ENCODE measurements at places on chromosomes 1 and 21. TPM values are rescaled to one million over a fixed set of nuclear protein-coding genes. Genes with fewer than 3 reads are reported as not detected.

CFHR5 gene
- total RNA-seq, result not detected

GRCh38 chr1:151720974-151721787, at the start of gene RIIAD1:
TSS of gene RIIAD1 (plus strand) at chr1:151721522. CDS start at chr1:151721537, 15 bp downstream.
- DNase-seq, result no peak

- DNase-seq, result peak; percentile 36
These were observed 3.9 kb downstream of the SH2D5 start for GRCh38 chr1:20728371-20729154.

GRCh38 chr1:151720554-151720953, 768 bp upstream of the RIIAD1 start:
- DNase-seq, result no peak

LGR6 gene
- total RNA-seq, result 0.53 TPM

SPATA21 gene
- 0.49 TPM for total RNA-seq

DNA sequence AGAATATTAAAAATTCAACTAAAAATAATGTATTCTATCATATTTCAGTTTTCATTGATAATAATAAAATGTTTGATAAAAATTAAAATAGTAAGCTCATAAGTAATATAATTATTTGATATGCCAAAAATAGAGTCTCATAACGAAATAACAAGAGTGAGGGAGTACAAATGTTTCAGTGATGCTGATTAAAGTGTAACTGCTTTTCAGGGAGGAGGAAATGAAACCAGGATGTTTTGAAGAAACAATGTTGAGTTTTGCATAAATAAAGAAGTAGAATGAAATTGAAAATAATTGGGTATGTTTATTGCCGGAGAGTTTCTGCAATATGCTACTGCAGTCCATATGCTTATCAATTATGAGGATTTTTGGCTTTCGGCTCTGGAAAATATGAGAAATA, 1159.8 kb upstream of the ADGRL2 start:
- DNase-seq, result no peak

DNA sequence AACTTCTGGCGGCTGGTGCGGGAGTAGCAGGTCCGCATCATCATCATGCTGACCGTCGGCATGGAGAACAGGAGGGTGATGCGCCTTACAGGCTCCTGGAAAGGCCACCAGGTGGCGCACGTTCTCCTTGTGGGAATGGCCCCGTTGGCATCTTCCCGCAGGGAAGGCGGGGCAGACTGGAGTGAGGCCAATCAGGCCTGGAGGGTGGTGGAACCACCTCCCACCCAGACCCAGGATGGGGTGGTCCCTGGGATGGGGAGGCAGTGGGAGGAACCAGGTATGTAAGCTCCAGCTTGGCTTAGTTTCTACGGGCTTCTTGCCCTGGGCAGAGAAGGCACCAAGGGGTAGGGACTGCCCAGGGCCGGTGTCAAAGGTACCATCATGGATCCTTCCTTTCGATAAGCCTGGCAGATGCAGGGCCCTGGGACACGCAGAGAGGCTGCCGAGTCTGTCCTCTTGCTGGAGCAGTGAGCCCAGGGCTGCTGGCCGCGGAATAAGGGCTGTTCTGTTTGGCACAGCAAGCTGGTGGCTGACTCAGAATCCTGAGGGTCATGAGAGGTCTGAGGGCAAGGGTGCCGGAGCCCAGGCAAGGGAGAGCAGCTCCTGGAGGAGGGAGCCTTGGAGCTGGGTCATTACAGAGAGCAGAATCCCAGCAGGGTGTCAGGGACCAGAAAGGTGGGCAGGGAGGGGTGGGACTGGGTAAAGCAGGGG, 8.7 kb upstream of the LGR6 start:
- DNase-seq, result peak; percentile 89

GRCh38 chr1:229116114-229116513, 154.8 kb upstream of the RAB4A start:
- no peak for DNase-seq

All from sciatic nerve (tissue), 2 donors.